ENCODE measurements at places on chromosomes 7 and 10.
A peak's percentile ranks its signal among the peaks of the same experiment; 100 is the strongest.

DNA sequence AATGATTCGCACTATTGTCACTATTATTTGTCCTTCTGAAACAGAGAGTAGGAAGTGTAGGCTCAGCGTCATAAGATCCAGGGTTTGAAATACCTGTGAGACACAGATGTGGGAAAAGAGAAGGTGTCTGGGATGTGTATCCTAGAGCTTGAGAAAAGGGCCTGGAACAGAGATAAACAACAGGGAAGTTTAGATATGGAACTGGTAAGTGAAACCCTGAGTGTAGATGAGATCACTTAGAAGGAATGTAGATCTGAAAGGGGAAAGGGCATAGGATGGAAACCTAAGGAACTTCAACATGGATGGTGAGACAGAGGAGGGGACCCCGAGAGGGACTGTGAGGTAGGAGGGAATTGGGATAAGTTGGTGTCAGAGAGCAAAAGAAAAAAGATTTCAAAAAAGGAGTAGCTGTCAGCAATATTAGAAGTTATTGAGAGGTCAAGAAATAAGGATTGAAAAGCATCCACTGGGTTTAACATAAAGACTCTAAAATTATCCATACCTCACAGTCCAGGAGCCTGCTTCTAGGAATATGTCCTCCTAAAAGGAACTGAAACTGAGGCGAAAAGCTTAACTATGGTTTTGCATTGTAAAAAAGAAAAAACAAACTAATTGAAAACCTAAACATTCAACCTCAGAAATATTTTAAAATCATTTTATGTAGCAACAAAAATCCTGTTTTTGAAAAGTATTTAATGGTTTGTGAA, 119.2 kb upstream of the NPVF start:
- DNase-seq = no peak

DNA sequence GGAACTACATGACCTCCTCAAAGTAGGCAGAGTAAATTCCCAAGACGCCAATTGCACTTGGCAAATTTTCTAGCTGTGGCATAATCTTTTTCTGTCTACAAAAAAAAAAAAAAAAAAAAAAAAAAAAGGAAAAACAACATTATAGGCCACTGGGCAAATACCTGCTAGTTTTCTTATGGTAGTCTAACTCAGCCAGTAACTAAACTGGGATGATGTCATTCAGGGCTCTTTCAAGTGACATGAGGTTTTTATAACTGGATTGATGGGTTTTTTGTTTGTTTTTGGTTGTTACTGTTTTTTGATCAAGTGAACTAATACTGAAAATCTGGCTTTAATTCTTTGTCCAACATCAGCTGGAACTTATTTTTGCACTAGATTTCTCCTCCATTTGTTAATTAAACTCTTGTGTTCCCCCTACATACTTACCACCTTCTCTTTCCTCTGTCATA, 7.4 kb upstream of the VIM start:
- DNase-seq = no peak

DNA sequence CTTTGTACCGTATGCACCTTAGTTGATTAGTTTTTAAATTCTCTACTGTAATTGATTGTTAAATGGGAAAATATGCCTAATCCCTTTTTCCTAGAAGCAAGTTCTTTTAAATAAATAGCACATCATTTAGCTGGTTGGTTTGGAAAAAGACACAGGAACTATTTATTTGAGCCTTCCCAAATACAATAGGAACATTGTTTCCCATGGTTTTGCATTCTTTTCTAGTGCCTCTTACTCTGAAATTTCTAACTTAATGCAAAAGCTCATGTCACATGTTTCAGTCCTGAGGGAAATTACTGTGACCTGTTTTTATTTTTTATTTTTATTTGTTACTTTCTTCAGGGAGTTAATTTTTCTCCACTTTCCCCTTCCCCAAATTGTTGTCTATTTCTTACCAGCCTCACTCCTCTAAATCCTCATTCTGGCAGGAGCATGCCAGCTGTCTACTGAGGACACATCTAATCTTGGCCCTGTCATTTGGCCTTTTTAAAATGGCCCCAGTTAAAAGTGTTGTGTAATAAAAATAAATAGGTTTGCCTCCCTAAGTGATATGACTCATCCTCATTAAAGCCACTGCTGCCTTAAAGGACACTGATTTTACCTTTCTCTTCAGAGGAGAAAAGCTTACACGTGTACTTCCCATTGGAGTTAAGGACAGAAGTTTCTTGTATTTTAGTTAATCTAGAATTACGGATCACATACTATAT, 94.5 kb downstream of the PPP1R3A start:
- no peak for DNase-seq

DNA sequence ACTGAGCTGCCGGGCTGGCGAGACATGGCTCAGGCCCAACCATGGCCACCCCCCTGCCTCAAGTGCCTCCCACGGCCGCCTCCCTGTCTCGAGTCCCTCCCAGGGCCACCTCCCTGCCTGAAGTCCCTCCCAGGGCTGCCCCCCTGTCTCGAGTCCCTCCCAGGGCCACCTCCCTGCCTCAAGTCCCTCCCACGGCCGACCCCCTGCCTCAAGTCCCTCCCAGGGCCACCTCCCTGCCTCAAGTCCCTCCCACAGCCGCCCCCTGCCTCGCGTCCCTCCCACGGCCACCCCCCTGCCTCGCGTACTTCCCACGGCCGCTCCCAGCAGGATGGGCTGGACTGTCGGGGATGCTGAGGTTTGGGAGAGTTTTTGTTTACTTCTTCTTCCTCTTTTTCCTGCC, 462.5 kb downstream of the PTPRN2 start:
- DNase-seq = no peak

- DNase-seq = peak; percentile 1
Observed at GRCh38 chr7:104074529-104074928, 85.1 kb upstream of the RELN start.

DNA sequence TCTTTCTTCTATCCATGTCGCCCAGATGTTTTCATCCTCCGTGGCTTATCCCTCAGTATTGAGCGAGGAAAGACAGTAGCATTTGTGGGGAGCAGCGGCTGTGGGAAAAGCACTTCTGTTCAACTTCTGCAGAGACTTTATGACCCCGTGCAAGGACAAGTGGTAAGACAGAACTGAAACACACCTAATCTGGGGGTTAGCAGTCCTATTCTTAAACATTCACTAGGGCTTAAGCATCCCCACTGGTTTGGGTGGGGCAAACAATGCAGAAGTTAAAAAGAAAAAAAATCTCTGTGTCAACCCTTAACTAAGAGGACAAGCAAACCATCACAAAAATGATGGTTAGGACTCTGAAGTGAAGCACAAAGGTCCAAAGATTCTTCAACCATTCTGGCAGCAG, 43.8 kb downstream of the SP8 start:
- DNase-seq = no peak

- peak; percentile 59 for DNase-seq
Observed at GRCh38 chr10:28202941-28203352, 99.9 kb downstream of the MPP7 start.

DNA sequence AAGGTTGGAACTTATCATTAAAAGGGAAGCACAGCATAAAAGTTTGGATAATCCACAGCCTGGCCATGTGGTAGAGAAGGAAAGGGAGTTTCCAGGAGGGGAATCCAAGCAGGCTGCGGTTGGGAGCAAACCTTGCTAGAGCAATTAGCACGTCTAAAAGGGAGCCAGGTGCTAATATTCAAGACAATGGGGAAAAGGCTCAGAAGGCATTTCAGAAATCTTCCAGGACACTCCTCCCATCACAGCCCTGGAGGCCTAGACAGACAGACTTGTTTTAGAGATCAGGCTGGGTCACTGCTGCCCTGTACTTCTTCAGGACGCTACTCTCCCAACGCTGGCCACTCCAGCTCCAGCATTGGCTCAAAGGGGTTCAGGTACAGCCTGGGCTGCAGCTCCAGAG, 96.2 kb upstream of the KAT6B start:
- no peak for DNase-seq

DNA sequence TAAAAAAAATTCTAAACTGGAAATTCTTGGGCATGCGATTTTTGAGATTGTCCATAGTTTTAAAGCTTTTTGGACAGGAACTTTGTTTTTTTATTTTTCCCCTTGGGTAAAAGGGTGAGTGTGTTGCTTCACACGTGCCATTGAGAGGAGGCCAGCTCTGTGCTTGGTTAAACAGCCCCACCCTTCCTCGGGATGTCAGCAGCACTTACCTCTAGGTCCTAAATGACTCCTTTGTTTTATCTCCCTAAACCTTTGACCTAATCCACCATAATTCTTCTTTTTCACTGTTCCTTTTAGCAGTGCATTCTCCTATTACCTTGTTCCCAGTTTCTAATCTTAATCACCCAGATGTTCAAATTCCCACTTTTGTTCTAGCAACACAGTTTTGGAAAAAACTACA, 83.5 kb downstream of the SEMA3D start:
- peak; percentile 20 for DNase-seq

DNA sequence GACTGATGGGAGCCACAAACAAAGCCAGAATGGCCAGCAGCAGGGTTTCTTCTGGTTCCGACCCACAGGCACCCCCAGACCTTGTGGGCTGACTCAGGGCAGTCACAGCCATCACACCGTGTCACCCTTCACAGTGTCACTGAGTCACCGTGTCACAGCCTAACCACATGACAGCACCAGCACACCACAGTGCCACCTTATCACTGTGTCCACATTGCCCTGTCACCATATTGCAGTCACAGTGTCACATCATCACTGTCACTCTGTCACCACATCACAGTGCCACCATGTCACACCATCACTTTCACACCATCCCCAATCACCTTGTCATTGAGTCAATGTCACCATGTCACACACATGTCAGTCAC, 77.0 kb downstream of the OAT start:
- DNase-seq = no peak

GRCh38 chr10:71429304-71429703, 32.6 kb downstream of the CDH23 start:
- no peak for DNase-seq

- no peak for DNase-seq
Observed at GRCh38 chr10:121853950-121854349, 73.9 kb downstream of the ATE1 start.

- DNase-seq = no peak
Observed at GRCh38 chr7:26365901-26366275, 74.2 kb downstream of the SNX10 start.

DNA sequence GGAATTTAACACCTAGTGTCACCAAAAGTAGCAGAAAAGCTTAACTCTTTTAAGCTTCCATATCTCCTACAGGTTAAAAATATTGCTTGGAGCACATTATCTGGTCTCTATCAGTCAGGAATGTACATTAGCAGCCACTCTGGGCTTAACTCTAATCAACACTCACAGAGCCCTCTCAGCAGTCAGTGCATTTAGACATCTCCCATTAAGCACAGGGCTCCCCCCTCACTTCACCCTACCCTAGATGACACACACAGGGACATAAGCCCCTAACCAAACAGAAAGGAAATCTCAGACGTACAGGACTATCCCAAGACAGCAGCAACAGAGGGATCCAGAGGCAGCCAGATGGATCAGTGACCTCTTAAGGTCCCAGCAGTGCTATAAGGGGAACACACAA, 26.4 kb downstream of the FBXW4 start:
- no peak for DNase-seq

- no peak for DNase-seq
Observed at GRCh38 chr7:17131983-17132655, 166.3 kb upstream of the AHR start.

DNA sequence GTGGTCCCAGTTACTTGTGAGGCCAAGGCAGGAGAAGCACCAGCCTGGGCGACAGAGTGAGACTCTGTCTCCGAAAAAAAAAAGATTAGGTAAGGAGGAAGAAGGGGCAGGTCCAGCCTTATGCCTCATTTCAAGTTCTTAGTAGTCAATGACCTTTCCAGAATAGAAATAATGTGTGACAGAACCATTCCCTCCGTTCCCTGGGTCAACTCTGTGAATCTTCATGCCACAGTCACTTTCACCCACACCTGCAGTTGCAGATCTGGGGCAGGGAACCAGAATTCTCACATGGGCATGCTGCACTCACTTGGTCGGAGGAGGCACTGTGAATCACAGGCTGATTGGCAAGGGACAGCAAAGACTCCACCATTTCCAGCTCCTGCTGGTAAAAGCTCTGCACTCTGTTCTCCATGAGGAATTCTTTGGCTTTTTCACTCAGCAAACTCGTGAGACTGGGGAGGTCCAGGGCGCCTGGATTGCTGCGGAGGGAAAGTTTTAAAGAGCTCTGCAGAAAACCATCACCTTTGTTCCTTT, 20.7 kb downstream of the STN1 start:
- DNase-seq = no peak

- DNase-seq = no peak
Observed at GRCh38 chr10:29353887-29354561, 65.2 kb downstream of the LYZL1 start.

DNA sequence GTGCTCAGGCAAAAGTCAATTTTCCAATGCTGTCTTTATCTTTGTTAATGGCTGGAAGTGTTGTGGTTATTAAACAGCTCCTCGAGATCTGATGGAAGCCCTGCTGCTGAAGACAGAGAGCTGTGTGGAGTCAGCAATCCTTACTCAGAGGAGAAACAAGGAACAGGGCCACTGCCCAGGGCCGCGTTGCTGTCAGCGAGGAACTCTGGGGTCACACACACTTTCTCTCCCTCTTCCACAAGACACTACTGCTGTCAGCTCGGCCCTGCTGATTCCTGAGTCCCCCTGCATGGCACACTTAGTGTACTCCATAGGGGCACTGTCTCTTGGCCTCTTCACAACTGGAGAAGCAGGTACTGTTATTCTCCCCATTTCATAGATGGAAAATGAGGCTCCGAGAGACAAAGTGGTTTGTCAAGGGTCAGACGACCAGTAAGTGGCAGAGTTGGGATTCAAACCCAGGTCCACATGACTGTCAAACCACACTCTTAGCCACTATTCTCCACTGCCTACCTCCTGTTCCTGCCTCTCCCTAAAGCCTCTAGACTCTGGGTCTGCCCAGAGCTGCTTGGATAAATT, 29.3 kb upstream of the PDCD4 start:
- no peak for DNase-seq
